ENCODE measurements at places on chromosomes 1 and 21.

DNA sequence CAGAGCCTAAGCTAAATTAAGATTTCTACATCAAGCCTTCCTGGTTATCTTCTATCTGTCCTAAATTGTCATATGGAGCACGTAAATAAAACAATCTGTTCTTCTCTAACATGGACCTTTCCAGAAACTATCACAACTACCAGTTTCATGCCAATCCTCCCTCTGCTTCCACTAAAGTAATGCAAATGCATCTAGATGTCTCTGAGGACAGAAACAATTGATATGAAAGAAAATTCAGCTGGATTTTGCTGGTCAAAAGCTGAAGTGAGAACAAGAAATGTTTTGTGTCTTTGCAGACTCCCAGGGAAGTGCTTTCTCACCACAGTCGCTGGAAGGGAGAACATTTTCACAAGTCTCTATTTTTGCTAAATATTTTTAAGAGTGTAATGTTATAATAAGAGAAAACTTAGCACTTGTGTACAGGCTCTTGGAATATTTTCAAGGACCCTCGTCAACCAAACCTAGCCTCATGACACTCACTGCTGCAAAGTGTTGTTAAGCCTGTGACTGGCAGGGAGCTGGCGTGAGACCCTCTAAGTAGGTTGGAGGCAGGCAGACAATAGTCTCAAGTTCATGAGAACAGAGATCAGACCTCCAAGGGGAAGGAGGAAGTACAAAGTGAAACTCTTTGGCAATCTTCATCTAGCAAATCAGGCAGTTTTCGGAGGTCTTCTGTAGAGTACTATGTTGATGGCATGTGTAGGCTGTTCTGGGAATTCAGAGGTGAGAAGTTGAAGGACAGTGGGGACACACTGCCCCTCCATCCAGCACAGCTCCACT is 38.8 kb downstream of the DNASE2B start:
- no peak for DNase-seq

- DNase-seq = no peak
Observed at GRCh38 chr1:54011316-54012007, 6.5 kb downstream of the LDLRAD1 start.

GRCh38 chr1:172566196-172566997 is 33.4 kb downstream of the SUCO start:
- DNase-seq = no peak

DNA sequence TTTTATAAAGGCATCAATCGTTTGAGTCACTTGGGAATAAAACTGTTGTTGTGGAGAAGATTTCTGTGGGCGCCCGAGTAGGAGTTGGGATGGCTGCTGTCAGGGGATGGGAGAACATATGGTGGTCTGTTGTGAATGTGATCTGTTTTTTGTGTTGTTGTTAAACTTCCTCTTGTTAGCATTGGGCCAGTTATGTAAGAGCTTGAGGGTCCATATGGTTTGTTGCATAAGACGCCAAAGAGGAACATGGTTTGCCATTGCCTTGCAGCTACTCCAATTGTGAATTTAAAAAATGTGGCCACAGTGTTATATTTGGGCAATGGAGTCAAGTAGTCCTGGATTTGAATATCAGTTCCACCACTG is 136.1 kb upstream of the JUN start:
- DNase-seq = no peak

DNA sequence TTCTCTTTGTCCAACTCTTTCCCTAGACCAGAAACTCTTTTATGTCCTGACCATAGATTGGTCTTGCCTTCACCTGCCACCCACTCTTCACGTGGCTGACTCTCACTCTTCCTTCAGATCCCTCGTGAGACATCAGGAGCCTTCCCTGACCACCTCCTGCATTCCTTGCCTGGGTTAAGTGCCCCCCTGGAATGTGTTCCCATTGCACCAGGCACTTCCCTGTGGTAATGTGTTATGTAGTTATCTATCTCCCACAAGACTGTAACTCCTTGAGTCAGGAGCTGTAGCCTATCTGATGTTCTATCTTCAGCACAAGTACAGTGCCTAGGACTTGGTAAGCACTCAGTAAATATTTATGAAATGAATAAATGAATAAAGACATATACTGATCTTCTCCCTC is 111.2 kb upstream of the CTTNBP2NL start:
- no peak for DNase-seq

GRCh38 chr1:109185357-109185756 is 28.4 kb upstream of the SARS1 start:
- DNase-seq = no peak

DNA sequence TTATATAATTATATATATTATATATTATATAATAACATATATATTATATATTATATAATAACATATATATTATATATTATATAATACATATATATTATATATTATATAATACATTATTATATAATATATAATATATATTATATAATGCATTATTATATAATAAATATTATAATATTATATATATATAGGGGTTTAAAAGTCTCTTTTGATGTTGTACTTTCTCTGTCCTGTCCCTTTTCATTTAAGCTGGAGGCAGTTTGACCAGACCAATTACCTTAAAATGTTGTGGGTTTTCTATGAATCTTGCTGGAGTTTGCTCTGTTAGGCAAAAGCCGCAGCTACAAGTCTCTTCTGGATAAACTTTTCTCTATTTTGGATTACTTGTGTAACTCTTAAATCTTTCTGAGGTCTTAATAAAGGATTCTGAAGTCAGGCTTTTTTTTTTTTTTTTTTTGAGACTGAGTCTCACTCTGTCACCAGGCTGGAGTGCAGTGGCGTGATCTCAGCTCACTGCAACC is 22.2 kb upstream of the KIF1B start:
- no peak for DNase-seq

DNA sequence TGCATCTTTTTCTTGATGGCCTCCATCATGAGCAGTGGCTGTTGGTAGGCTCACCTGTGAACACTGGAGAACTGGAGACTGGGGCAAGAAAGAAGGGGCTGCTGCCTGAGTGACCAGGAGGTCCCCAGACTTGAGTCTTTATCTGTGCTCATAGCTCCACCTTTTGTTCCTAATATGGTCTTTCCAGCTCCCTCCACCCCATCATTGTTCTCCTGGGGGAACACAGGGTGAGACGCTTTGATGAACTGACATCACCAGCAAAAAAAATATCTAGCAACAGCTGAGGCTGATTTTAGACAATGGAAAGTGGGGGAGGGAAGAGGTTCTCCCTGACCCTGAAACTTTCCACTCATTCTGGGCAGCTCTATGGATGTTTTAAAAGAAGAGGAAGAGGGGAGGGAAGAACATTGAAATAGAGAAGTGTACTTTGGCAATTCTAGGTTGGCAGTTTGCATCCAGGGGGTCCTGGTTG is at the start of gene TPM3:
Gene TPM3, minus strand, starts transcription at position 111 of the 472 bp plus-strand sequence. Its CDS starts 82 bp downstream, at position 29.
- peak; percentile 55 for DNase-seq

GRCh38 chr1:51790385-51790784 is 88.1 kb downstream of the NRDC start:
- DNase-seq = no peak

- DNase-seq = no peak
Observed at GRCh38 chr1:28326515-28326914, 2.3 kb upstream of the MED18 start.

GRCh38 chr1:211198111-211198510 is 61.1 kb upstream of the RCOR3 start:
- no peak for DNase-seq

- DNase-seq = peak; percentile 75
Observed at GRCh38 chr1:18581420-18581880, 49.2 kb upstream of the PAX7 start.

DNA sequence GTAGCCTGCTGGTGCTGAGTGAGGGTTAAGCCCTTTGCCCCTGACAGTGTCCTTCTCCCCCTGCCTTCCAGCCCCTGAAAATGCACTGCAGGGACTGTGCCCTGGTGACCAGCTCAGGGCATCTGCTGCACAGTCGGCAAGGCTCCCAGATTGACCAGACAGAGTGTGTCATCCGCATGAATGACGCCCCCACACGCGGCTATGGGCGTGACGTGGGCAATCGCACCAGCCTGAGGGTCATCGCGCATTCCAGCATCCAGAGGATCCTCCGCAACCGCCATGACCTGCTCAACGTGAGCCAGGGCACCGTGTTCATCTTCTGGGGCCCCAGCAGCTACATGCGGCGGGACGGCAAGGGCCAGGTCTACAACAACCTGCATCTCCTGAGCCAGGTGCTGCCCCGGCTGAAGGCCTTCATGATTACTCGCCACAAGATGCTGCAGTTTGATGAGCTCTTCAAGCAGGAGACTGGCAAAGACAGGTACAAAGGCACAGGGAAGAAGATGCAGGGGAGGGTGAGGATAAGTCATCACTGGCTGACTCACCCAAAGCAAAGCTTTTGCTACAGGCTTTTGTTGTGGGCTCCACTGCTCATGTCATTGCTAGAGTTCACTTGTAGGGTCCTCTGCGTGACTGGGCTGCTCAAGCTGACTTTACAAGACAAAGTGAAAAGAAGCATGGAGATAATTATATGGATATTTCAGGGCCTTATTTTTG is 174.9 kb downstream of the PIGK start:
- DNase-seq = no peak

- peak; percentile 16 for DNase-seq
Observed at GRCh38 chr1:9201401-9202239, 33.0 kb upstream of the H6PD start.

DNA sequence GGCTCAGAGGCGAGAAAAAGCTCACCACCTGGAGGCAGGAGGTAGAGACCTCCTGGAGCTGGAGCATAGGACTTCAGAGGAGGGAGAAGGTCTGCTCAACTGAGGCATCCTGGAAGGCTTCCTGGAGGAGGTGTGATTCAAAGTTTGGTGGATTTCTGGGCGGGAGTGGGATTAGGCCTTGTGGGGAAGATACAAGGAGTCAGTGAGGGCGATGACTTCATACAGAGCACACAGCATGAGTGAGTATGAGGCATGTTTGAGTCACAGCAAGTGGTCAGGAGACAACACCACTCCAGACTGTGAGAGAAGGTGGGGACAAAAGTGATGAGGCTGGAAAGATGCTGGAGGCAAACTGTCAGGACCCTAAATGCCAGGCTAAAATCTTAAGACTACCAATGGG is 77.6 kb downstream of the MATN1 start:
- no peak for DNase-seq

- no peak for DNase-seq
Observed at GRCh38 chr1:39826583-39826982, 37.9 kb upstream of the BMP8B start.

- DNase-seq = peak; percentile 26
Observed at GRCh38 chr21:34166468-34166867, 93.1 kb downstream of the MRPS6 start.

DNA sequence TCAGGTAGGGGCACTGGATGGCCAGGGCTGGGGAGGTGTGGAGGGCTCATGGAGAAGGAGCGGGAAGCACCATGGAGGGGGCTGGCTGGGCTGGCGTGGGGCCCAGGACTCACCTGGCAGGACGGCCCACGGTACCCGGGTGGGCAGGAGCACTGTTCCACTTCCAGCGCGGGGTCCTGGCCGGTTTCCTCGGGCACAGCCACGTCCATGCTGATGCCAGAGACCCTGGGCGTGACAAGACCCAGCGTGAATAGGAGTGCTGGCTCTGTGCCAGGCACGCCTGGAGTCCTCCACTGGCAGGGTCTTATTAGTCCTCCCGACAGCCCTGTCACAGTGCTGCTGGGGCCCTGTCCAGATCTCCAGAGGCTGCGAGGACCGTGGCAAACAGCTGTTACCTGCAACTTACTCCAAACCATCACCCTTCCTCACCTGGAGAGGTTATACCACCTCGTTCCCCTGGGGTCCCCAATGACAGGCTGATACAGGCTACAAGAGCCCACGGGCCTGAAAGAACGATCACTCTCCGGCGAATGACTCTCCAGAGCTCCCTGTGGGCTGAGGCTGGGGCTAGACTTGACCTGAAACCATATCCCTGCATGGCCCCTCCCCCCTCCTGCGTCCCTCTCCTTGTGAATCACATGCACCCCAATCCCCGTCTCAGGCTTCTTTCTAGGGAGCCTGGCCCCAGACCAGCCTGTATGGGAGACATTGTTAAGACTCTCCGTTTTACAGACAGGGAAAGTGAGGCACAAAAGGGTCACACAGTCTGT is 62.1 kb downstream of the HSPG2 start:
- peak; percentile 73 for DNase-seq

DNA sequence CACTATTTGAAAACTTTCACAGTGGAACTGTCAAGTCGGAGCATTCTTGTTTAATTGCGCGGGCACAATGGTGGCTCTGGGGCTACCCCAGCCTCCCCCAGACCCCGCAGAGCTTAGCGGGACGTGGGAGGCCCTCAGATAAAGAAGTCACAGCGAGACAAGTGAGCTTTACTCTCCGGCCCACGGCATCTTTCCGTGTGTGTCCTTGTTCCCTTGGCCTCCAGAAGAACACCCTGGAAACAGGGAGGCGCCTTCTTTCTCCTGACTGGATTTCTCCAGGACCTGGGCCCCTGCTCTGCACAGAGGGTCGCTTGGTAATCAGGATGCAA is 382.8 kb downstream of the RRAGC start:
- DNase-seq = no peak

DNA sequence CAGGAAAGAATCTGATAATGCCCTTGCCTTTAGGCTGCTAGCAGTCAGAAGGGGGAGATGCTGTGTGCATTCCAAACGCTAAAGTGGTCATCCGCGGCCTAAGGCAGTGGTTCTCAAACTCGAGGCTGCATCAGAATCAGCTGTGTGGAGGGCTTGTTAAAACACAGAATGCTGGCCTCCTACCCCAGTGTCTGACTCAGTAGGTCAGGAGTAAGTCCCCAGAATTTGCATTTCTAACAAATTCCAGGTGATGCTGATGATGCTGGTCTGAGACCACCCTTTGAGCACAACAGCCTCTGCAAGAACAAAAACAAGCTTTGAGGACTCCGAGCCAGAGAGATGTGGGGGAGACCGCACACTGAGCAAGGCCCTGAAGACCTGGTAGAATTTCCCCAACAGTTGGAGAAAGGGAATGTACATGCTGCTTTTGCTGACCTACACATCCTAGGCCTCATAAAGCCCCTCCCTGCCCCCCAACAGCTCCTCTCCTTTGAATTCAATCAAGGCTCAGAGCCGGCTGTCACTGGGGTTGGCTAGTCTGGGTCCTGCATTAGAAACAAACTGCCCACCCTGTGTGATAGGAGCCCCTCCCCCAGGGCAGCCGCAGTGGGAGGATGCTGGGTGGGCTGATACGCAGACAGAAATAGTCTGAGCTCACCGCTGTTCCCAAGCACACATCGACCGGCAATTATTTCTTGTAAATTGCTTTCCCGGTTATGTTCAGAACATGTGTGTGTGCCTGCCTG is 27.1 kb downstream of the SHISAL2A start:
- DNase-seq = peak; percentile 11

GRCh38 chr1:21200767-21201166 is 24.1 kb upstream of the EIF4G3 start:
- no peak for DNase-seq

DNA sequence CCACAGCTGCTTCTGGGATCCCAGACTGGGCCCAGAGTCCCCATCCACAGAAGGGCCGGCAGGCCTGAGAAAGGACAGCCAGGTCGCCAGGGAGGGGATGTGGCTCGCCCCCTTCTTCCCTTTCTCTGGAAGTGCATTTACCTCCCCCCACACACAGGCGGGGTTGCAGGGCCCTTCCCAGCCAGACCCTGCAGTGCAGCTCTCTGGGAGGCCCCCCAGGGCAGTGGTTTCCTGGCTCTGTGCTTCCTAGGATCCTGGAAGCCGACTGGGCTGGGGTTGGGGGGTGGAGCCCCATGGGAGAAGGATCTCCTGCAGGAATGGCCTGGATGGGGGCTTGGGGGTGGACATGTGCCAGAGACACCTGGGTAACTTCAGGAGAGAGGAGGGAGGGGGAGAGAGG is 4.2 kb upstream of the COL6A1 start:
- no peak for DNase-seq
